AG08396 (cell line): ENCODE measurements at places on chromosomes 2 and 18.
A peak's percentile ranks its signal among the peaks of the same experiment; 100 is the strongest.

- peak; percentile 41 for DNase-seq
Observed at GRCh38 chr18:13558124-13558523, 168.2 kb downstream of the FAM210A start.

- DNase-seq = no peak
Observed at GRCh38 chr2:232319067-232319802, 59.3 kb upstream of the ALPP start.

GRCh38 chr2:97936199-97936598 lies 59.5 kb downstream of the TMEM131 start:
- DNase-seq = no peak

- DNase-seq = no peak
Observed at GRCh38 chr2:232320443-232320803, 58.1 kb upstream of the ALPP start.

DNA sequence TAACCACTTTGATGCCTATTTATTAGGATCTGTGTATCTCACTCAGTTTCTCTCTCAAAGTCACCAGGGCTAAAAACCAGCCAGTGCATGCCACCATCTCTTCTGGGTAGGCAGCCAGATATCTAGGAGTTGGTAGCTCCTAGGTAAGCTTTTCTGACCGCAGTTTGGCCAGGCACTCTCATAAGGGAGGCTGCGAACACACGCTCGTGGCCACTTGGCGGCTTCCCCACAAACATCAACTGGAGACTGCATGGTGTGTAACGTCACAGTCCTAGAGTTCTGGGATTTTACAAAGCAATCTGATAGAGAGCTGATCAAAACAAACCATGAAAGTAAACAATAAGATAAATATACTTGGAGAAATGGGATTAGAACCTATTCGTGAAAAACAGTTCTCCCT lies 424.3 kb upstream of the ACVR2A start:
- no peak for DNase-seq

- DNase-seq = no peak
Observed at GRCh38 chr18:58525928-58526424, 102.9 kb downstream of the ALPK2 start.

DNA sequence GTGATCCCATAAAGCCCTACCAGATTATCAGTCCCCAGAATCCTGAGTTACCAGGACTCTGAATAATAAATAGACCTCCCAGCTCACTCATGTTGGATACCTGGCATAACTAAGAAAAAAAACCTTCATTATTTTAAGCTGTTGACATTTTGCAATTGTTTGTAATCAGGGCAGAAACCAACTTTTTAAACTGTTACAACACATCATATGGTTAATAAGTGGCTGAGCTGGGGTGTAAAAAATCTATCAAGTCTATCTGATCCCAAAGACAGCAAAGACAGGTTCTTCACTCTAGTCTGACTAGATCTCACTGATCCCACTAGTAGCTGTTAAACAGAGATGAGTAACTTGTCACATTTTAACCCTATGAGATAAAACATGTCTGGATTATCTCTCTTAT lies 370.3 kb downstream of the RIT2 start:
- DNase-seq = no peak

DNA sequence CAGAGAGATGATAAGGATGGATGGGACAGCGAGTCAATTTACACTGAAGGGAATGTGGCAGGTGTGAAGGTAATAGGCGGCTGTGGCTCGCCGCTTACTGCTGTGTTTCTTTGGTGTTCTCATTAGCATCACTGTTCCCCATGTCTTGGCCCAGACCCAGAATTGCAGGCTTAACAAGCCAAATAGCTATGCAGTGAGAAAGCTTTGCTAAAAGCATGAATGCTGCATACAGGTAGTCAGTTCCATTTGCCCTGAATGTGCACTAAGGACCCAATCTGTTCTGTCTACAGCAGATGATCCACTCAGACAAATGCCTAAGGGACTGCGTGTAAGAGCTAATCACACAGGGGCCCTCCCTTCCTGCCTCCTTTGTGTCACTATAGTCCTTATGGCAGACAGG lies 262.6 kb downstream of the DCDC2C start:
- DNase-seq = no peak

- DNase-seq = no peak
Observed at GRCh38 chr2:54478899-54479298, 22.8 kb downstream of the SPTBN1 start.

GRCh38 chr2:101310834-101311695 lies 2.6 kb upstream of the RNF149 start:
- DNase-seq = no peak

DNA sequence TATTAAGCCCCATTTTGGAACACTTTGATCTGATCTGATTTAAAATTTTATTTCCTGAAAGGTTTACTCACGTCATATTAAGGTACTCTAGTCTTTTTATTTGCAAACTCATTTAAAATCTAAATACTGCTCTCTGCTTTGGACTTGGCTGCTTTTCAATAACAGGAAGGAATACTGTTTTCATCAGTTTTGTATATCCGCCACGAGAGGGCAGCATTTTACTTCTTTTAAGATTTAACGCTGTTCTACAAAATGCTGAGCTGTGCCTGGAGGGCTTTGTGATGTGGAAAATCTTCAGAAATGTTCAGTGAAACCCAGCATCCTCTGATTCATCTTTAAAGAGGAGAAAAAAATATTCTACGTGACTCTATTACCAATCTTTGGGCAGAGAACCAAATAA lies 37.5 kb upstream of the SLC38A11 start:
- peak; percentile 30 for DNase-seq

- peak; percentile 41 for DNase-seq
Observed at GRCh38 chr2:66596256-66596655, 161.3 kb downstream of the MEIS1 start.

GRCh38 chr18:7021994-7022840 lies 95.4 kb downstream of the LAMA1 start:
- DNase-seq = peak; percentile 44

- DNase-seq = no peak
Observed at GRCh38 chr2:209845666-209846065, 74.0 kb downstream of the UNC80 start.

GRCh38 chr2:200354833-200355751 lies 48.6 kb downstream of the SPATS2L start:
- no peak for DNase-seq

- DNase-seq = no peak
Observed at GRCh38 chr2:10532638-10533101, 84.5 kb upstream of the ODC1 start.

GRCh38 chr2:211760103-211760502 lies 778.5 kb downstream of the ERBB4 start:
- no peak for DNase-seq

DNA sequence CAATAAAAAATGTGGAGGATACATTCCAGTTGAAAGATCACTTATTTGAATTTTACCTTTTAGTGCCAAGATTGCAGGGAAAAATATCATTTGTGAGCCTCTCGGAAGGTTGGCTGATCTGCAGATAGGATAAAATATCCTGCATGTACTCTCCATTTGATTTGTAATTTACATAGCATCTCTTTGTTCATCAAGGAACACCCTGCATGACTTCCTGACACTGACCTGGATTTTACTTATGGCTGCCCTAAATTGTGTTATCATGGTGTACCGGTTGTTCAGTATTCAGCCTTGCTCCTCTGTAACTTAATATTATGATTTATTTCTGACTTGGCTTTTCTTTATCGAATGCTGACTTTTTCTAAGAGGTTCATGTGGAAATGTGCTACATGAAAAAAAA lies 226.4 kb downstream of the PIK3C3 start:
- no peak for DNase-seq

GRCh38 chr2:188527141-188527540 lies 235.5 kb downstream of the GULP1 start:
- DNase-seq = no peak

GRCh38 chr2:169862816-169863215 lies 35.6 kb downstream of the UBR3 start:
- no peak for DNase-seq

GRCh38 chr2:65499216-65499615 lies 66.8 kb upstream of the SPRED2 start:
- DNase-seq = no peak

DNA sequence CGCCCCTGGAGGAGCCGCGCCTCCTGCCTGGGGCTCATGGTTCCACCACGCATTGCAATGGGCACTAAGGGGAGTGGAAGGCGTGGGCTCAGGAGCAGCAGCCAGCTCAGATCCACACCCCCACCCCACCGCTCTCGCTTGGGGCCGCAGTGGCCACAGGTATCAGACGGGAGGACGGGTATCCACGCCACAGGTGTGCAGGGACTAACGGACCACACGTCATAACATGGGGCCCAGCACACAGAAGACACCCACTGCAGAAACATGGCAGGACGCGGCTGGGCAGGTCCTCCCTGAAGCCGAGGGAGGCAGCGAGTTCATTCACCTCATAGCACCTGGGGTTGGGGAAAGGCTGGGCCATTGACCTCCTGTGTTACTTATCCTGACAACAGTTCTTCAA lies 13.0 kb downstream of the HDAC4 start:
- DNase-seq = no peak

DNA sequence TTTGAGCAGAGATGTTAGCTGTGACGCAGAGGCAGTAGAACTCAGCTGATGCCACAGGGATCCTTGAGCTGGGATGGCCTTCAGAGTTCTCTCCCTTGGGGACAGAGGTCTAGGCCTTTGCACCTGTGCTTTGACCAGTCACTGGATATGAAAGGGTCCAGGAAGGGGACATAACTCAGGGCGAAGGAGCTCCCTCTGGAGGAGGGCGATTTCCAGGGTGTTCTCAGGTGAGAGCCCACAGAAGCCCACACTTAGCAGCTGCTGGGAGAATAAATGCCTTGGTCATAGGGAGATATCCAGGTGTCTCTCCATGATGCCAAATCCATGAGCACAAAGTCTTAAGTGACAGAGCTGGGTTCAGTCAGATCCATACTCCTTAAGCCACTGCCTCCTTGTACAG lies 369.2 kb downstream of the NYAP2 start:
- DNase-seq = no peak

GRCh38 chr2:155377266-155377680 lies 678.8 kb downstream of the KCNJ3 start:
- DNase-seq = peak; percentile 7

- peak; percentile 92 for DNase-seq
Observed at GRCh38 chr2:17879137-17879912, 858 bp downstream of the KCNS3 start.

DNA sequence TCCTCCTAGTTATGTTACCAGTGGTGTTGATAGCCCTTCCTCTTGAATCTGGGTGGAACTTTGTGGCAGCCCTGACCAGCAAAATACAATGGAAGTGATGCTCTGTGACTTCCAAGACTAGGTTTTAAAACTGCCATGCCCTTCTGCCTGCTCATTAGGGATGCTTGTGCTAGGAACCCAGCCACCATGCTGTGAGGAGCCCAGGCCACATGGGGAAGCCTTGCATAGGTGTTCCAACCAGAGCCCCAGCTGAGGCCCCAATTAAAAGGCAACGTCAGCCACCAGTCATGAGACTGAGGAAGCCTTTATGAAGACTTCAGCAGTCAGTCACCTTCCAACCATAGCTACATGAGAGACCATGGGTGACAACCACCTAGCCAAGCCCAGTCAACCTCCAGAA lies 14.0 kb upstream of the MAPRE2 start:
- no peak for DNase-seq

DNA sequence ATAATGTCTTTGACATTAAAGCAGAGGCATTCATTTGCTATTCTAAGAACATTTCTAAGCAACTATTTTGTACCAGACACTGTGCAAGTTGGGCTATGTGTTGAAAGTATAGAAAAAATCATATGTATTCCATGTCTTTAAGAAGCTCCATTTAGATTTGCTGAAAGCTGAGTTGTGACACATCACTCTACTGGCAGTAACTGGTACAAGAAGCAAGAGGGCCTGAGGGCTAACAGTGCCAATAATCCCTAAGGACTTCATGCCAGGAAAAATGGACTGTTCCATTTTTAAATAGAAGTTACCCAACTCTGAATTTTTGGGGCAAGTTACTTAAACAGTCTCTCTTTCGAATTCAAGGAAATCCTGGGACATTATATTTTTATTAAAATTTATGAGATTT lies 178.7 kb downstream of the SRBD1 start:
- DNase-seq = no peak

DNA sequence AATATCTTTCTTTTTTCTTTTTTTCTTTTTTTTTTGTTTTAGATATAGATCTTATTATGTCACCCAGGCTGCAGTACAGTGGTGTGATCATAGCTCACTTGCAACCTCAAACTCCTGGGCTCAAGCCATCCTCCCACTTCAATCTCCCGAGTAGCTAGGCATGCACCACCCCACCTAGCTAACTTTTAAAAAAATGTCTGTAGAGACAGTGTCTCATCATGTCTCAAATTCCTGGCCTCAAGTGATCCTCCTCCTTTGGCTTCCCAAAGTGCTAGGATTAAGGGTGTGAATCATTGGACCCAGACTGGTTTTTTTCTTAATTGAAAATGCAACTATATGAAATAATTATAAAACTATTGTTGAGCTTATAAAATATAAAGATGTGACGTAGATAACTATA lies 9.8 kb upstream of the ZCCHC2 start:
- DNase-seq = no peak

GRCh38 chr2:64988420-64989125 lies 626 bp upstream of the SLC1A4 start:
- DNase-seq = peak; percentile 84

- DNase-seq = no peak
Observed at GRCh38 chr18:9627642-9628041, 13.3 kb upstream of the PPP4R1 start.

DNA sequence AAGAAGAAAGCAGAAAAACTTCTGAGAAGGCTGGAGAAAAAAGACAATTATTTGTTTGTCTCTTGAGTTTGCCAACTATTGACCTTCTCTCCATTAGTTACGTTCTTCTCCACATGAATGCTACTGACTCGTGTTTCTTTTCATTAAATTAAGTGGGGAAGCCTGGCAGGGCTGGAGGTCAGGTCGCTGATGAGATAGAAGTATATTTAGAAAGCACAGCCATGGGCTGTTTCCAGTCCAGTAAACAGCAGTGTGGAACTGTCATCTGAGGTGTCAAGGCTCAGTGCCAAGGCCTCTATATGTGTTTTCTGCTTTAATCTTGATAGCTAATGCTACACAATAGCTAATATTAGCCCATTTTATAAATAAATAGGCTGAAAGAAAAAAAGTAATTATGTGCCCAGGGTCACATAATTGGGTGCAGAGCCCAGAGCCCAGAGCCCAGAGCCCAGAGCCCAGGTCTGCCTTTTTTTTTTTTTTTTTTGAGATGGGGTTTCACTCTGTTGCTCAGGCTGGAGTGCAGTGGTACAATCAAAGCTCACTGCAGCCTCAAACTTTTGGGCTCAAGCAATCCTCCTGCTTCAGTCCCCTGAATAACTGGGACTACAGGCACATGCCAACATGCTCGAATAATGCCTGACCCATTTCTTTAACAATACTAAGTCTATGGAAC lies 6.3 kb downstream of the MSGN1 start:
- DNase-seq = no peak

DNA sequence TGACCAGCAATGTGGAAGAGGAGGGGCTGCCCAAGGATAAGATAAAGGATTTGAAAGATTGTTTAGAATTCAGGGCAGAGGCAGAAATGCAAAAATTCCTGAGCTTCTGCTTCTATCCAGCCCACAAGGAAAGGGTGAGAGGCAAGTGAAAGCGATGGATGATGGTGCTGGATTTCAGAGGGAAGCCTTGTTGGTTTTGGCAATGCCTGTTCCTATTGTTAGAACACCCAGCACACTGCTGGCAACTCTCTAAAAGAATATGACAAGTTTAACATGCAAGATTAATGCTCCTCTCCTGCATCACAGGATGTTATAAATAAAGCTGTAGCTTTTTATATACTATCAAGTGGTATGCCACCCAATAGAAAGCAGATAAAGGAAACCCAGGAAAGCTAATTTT lies 92.6 kb downstream of the ZNF385B start:
- DNase-seq = no peak

GRCh38 chr2:160334028-160334741 lies 134.1 kb upstream of the ITGB6 start:
- DNase-seq = no peak

GRCh38 chr2:123500988-123501387 lies 524.1 kb upstream of the CNTNAP5 start:
- no peak for DNase-seq
